ENCODE measurements at places on chromosomes 16 and 17.
A peak's percentile ranks its signal among the peaks of the same experiment; 100 is the strongest.

DNA sequence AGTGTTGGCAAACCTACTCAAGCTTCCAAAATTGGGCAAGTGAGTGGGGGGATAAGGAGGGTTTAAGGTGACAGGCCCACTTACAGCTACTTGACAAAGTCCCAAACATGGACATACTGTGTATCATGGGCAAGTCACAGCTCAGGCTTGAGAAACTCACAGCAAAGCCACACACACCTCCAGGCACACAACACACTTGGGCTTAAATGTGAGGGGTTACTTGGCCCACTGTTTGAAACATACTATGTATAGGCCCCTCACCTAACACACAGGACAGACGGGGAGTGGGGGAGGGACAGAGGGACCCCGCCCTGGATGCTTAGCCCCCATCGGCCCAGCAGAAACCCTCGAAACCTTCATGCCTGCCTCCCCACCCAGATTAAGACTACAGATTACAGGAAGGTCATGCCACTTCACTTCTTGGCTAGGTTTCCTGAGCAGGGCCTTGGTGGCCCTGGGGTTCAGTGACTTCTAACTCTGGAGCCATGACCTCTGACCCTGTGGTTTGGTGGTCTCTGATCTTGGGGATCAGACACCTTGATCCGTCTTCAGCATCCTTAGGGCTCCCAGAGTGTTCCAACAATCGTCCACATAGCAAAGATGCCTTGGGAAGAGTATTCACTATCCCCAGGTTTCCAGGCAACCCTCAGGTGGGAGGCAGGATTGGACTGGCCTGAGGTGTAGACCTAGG is 2.3 kb upstream of the SAMD14 start:
- no peak for DNase-seq

DNA sequence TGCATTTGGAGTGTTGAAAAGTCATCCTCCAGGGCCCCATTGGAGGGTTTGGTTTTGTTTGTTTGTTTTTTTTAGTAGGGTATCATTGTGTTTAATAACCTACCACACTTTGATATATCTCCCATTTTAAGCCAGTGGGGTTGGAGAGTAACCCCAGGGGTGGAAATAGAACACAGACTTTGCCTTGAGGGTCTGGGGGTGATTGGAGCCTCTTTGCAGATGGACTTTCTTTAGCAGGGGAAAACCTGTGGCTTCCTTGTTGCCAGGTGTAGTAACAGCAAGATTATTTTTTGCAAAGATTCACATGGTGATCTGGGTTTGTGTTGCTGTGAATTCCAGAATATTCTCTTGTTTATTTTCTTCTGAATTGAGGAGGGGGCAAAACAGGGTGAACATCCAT is 1.5 kb downstream of the ABCC1 start:
- no peak for DNase-seq

DNA sequence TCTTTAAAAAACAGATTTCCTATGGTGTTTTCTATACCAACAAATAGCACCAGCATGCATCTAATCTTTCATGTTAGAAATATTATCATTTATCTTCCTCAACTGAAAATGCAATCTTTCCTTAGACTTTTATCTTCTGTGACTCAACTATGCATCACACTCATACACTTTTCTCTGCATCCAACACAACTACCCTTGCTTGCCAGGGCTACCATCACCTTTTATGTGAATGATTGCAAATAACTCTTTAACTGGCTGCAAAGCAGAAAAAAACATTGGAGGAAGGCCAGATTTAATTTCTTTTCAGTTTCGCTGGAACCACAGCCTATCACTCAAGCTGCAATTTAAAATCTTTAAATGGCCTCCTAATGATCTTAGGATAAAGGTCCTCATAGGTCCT is 212.9 kb downstream of the CDH8 start:
- DNase-seq = no peak

DNA sequence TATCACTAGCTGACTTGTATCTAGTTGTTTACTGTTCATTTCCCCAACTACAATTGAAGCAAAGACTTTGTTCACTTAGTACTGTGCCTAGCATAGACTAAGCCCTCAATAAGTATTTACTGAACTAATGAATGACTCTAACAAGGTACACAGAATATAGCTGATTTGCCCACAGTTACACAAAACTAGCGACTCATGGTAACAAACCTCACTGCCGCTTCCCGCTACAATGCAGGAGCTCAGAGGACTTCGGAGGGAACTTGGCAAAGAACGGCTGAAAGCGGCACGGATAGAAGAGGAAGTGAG is 524 bp downstream of the EFTUD2 start:
- no peak for DNase-seq

GRCh38 chr16:27531186-27531585 is 18.5 kb downstream of the GTF3C1 start:
- DNase-seq = no peak

- DNase-seq = no peak
Observed at GRCh38 chr17:80151333-80151732, 4.4 kb upstream of the EIF4A3 start.

DNA sequence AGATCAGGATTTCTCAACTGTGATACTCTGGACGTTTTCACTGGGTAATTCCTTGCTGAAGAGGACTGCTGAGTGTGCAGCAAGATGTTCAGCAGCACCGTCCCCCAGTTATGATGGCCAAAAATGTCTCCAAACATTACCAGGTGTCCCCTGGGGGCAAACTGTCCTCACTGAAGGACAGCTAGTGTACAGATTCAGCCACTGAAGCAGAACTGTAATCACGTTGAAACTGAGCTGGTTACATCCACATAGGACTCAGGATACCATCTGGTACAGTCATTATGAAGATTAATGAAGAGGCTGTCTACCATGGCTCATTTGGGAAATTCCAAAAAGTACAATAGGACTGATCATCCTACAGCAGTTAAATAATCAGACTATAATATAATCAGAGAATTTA is 43.3 kb upstream of the GINS3 start:
- DNase-seq = no peak

GRCh38 chr17:43911904-43912303 is 4.6 kb upstream of the MPP2 start:
- DNase-seq = no peak

DNA sequence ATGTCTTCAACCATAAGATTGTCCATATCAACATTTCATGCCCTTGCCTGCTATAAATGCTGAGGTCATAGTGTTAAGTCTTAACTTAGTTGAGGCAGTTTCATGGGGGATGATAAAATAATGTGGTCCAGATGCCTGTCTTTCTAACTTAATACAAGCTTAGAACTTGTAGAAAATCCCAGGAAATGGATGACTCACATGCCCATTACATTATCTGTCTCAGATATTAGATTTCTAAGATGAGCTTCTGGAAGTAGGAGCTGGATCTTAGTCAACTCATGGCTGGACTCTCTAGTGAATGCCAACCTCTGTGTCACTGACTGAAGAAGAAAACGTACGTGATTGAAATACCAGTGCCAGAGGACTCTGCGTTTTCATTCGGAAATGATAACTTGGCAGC is 797.5 kb upstream of the EEF2KMT start:
- peak; percentile 5 for DNase-seq

DNA sequence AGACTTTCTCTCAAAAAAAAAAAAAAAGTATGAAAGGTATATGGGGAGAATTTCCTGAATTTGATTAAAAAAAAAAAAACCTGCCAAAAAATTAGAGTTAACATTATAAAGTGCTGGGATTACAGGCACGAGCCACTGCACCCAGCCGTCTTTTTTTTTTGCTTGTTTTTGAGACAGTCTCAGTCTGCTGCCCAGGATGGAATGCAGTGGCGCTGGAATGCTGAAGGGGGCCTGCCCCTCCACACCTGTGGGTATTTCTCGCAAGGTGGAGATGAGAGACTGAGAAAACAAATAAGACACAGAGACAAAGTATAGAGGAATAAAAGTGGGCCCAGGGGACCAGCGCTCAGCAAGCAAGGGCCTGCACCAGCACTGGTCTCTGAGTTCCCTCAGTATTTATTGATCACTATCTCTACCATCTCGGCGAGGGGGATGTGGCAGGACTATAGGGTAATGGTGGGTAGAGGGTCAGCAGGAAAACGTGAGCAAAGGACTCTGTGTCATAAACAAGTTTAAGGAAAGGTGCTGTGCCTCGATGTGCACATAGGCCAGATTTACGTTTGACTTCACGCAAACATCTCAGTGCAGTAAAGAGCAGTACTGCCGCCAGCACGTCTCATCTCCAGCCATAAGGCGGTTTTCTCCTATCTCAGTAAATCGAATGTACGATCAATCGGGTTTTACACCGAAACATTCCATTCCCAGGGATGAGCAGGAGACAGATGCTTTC is 117.2 kb downstream of the GOSR1 start:
- DNase-seq = no peak

GRCh38 chr17:48995304-48995973 is 1.7 kb upstream of the IGF2BP1 start:
- no peak for DNase-seq

Data from globus pallidus (tissue), 1 donor.